Stimulated activated CD8-positive, alpha-beta memory T cell treated with anti-CD3 and anti-CD28 coated beads, Interleukin-12 subunit alpha, Interleukin-12 subunit beta, amount 100 ng/mL, for 4 hours (primary cell): ENCODE measurements at places on chromosomes 4 and X.

DNA sequence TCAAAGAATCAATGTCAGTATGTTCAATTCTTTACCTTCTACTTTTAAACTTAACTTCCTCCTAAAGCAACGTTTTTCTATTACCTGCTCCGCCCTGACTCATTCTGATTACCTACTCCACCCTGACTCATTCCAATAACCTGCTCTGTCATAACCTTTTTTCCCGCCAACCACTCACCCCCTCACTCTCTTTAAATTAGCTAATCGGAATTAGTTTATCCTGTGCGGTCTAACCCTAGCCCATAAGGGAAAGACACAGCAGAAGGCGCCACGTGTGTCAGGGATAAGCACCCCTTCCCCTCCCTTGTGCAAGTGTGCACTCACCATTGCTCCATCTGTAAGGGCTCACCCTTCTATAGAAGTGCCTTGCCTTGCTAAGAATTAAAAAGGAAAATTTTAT, 64.4 kb downstream of the EIF4E start:
- DNase-seq = no peak

- DNase-seq = no peak
Observed at GRCh38 chr4:136793848-136794247, 738.4 kb downstream of the PCDH18 start.

DNA sequence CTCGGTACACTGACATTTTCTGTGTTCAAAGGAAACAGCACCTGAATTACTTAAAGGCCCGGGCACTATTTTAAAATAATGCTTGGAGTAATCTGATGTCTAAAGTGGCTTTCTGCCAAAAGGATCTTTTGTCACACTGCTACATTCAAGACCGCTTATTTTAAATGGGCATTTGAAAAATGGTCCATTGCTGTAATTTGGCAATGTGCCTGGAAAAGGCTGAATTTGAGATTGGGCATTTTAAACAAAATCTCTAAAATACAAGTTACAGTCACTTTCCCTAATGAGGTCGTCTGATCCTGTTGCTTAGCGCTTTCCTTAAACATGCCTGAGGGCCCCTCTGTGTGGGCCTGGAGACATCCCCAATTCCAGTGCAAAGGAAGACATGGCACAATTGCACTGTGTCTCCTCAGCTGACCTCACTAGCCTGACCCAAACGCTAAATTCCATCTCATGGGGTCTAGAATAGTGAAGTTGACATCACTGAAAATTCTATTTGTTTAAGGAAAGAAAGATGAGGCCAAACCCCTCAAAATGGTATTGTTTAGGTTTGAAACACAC, 214.2 kb downstream of the GPC3 start:
- DNase-seq = no peak

DNA sequence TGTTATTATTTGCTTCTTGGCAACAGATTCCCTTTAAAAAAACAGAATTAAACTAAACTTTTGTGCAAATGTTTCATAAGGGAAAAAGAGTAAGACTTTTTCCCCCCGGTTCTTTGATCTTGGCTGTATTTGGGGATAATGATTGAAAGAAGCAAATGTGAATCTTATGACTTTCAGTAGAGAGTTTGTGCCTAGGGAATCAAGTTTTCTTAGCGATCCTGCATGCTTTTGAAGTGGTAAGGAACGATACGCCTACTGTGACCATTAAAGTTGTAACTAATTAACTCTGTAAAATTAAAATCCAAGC, 9.0 kb downstream of the ATP10D start:
- no peak for DNase-seq

DNA sequence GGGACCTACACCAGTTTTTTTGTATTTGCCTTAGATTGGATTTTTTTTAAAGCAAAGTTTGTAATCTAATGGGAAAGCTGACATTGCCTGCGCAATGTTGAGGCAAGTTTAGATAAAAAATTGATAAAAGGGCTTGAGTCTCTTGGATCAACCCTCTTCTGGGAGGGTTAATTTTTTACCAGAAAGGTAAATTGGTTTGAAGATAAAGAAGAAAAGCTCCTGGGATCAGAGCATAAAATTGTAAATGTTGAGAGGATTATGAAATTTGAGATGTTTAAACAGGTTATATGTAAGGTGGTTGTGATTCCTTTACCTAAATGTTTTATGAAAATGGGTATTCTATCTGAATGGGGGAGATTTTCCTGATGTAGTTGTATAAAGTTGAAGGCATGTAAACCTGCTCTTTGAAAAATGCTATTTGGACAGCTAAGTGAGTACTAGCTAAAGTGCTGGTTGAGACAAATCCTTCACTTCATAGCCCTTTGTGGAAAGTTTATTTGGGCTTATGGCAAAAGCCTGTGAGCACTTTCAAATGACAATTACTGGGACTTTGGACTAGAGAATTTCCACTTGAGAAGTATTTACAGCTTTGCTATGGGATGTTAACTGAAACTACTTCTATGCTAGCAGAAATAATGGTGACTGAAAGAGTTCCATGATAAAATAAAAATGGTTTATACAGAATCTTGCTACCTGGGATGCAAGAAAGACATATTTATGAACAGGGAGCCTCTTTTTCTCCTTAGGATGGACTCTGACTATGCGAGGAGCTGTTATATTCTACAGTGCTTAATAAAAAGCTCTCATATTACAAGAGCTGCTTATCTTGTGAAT, 56.2 kb downstream of the UGT2B10 start:
- no peak for DNase-seq

DNA sequence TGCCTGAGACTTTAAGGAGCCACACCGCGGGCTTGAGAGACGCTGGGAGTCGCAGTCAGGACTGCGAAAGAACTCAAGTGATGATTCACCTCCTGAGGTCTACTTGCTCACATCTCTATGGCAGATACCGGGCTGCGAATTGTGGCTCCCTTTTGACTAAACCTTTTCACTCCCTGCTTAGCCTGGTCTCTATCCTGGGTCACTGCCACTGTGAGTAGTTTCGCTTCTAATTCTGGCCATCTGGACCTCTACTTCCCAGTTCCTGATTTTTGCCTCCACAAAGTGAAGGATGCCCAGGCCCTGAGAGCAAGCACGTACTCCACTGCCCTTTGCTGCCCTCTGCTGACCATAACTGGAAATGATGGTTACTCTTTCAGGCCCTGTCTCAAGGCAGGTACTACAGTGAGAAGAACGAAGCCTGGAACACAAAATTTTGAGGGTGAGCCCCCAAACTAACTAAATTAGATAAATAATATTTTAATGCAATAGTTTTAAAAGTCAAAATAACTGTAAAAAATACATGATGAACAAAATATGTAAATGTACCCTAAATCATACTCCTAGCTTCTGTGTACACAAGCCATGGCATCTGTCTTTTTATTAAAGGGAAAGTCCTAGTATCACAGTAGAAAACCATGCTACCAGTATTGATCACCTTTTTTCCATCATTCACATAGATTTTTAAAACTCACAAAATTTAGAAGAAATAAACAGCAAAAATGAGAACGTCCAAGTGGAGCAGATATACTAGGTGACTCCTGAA, 16.7 kb downstream of the MAD2L1 start:
- DNase-seq = peak; percentile 24

DNA sequence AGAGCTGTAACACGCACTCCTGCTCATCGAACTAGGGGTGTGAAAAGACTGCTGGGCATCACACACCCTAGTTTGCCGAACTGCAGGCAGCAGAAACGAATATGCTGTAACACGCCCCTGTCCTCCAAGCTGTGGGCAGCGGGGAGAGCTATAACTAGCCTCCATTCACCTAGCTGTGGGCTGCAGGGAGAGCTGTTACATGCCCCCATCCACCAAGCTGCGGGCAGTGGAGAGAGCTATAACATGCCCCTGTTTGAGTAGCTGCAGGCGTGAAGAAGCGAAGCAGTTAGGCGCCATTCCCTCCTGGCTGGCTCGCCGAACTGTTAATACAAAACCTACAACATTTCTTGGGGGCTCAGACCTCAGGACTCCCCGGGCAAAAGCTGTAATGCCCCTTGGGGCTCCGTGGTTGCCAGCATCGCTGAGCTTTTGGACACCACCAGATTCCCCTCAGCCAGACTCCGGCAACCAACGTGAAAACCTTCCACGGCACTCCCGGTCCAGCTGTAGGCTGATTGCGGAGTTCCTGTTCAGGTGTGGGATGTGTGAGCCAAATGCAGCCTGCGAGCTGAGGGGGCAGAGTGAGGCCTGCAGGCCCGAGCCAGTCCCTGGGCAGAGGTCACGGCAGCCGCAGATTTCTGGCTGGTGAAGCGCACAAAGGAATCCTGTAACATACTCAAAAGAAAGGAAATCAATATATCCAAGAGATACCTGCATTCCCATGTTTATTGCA, 41.1 kb upstream of the ANKRD17 start:
- DNase-seq = no peak

GRCh38 chr4:38734911-38735310, 47.9 kb downstream of the TLR10 start:
- DNase-seq = no peak

DNA sequence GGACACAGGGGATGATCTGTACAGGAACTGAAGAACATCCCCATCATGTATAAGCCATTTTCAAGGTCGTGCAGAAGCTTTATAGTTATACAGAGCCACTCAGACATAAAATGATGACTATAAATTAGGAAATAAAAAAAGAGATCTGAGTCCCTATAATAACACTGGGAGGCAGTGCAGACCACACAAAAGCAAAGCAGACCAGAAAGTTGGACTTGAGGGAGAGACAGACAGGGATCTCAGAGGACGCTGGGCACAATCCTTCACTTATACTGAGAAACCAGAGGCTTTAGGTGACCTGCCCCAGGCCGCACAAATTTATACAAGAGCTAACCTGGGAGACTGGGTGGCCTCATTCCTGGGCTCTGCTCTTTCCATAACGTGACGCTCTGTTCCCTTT, 70.5 kb downstream of the HADH start:
- DNase-seq = no peak

DNA sequence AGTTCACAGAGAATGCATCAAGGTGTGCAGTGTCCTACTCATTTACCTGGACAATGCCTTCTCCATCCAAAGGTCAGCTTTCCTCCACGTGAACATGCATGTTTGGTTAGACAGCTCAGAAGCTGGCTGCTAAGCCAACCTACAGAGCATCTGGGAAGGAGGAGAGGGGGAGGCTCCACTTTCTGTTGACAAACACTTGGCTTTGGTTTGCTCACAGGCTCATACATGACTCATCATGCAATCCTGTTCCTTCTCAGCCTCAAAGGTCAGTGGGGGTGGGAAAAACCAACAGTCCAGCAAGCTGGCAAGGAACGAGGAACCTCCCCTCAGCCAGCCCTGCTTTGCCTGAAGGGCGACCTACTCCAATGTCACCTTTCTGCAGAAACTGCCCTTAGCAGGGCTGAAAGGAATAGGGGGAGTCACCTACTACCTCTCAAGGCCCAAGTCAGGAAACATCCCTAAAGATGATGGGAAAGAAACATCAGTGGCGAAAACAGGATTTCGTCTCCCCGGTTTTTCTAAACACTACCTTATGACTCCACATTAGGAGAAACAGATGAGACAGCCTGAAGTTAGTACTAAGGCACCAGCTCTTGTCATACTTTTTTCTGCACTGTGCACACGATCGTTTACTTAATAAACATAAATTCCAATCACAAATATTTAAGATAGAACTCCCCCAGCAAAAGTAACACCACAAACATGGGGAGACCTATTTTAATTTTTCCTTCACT, 37.9 kb downstream of the RELL1 start:
- no peak for DNase-seq

GRCh38 chr4:81491943-81492342, 20.2 kb upstream of the RASGEF1B start:
- DNase-seq = no peak

- no peak for DNase-seq
Observed at GRCh38 chr4:184250795-184251669, 33.4 kb upstream of the ENPP6 start.

DNA sequence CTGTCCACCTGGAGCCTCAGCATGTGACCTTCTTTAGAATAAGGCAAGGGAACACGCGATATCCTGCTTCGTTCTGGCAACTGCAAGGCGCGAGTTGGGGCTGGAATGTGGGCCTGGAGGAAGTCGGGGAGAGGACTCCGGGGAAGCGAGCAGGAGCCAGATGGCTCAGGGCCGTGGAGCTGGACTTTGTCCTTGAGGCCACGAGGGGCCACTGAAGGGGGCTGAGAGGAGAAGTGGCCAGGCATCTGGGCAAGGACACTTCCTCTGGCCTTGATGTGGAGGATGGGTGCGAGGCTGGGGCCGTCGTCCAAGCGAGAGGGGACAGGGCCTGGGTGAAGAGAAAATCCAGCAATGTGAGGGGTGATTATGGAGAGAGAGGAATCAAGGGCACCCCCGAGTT, 12.2 kb upstream of the DUSP9 start:
- no peak for DNase-seq

- DNase-seq = no peak
Observed at GRCh38 chrX:132094164-132094563, 33.7 kb downstream of the FRMD7 start.

- no peak for DNase-seq
Observed at GRCh38 chrX:45804276-45804675, 603.6 kb upstream of the DIPK2B start.

DNA sequence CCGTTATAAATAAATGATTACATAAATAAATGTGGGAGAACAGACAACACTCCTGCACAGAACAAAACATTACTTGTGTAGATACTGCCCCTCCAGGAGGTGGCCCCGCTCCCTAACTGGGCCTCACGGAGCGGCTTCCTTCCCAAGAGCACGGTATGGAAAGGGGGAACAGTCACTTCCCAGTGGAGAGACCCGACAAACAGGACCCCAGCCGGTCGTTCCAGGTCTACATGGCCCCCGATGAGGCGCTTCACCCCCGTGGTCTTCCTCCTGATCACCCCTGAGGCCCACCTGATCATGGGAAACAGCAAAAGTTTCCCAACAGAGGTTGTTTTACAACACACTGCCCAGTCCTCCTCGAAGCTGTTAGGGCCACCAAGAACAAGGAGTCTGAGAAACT, 6.6 kb upstream of the SLC6A8 start:
- DNase-seq = no peak

- DNase-seq = no peak
Observed at GRCh38 chrX:120315776-120316175, 4.5 kb upstream of the TMEM255A start.

GRCh38 chrX:103628386-103629317, at the start of gene TCEAL1:
TCEAL1 (plus strand) TSS chrX:103628975; CDS start chrX:103629917, 942 bp downstream.
- DNase-seq = no peak
